ENCODE measurements at places on chromosomes 11 and 22. TPM values are rescaled to one million over a fixed set of nuclear protein-coding genes. Genes with fewer than 3 reads are reported as not detected.

GRCh38 chr11:45045683-45046471 lies 95.2 kb upstream of the TP53I11 start:
- H3K27ac ChIP-seq = no peak overlapping the region
- no peaks in the 10 kb centered on the region for H3K4me1 ChIP-seq
- no peak for DNase-seq
- H3K4me3 ChIP-seq = no peak overlapping the region

The ROBO3 gene
- polyA plus RNA-seq = 2.2 TPM

The NRXN2 gene
- polyA plus RNA-seq = not detected

DNA sequence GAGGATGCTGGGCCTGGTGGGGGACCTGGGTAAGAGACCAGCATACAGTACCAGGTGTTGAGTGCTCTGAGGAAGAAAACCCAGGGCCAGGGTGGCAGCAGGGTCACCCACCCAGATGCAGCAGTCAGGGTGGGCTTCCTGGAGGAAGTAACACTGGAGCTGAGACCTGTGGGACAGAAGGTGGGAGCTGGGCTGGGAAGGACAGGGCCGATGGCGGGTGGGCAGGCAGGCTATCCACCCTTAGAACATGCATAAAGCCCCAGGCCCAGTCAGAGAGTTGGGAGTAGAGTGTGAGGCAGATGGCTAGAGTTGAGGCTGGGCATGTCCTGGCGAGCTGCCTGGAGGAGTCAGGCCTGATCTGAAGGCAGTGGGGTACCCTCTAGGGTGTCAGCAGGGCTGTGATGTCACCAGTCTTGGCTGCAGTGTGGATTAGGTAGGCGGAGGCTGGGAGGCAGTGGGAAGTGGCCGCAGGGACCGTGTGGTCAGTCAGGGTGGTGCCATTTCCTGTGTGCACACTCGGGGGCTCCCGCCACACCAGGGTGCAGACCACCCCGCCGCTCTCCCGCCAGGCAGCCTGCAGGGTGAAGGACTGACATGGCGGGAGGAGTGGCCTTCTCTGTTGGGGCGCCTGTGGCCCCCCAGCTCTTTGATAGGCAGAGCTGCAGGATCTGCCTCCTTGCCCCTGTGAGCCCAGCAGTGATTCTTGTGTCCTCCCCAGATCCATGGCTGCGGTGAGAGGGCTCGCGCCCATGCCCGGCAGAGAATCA lies 35.3 kb downstream of the IGHMBP2 start:
- H3K4me1 ChIP-seq = no peaks in the 10 kb centered on the region
- no peak overlapping the region for H3K27ac ChIP-seq
- H3K27me3 ChIP-seq = no peaks in the 10 kb centered on the region
- H3K36me3 ChIP-seq = peaks cover 15% of the 10 kb centered on the region

GRCh38 chr11:6298605-6299004 lies 21.7 kb downstream of the CAVIN3 start:
- no peaks in the 10 kb centered on the region for H3K4me1 ChIP-seq
- DNase-seq = no peak
- H3K4me3 ChIP-seq = no peak overlapping the region
- no peaks in the 10 kb centered on the region for H3K36me3 ChIP-seq
- H3K27me3 ChIP-seq = no peaks in the 10 kb centered on the region
- H3K27ac ChIP-seq = no peak overlapping the region

GRCh38 chr11:118618115-118618990 lies 10.9 kb downstream of the PHLDB1 start:
- no peaks in the 10 kb centered on the region for H3K36me3 ChIP-seq
- peaks cover 5% of the 10 kb centered on the region for H3K27me3 ChIP-seq
- no peak overlapping the region for H3K27ac ChIP-seq
- H3K4me1 ChIP-seq = peaks cover 8% of the 10 kb centered on the region
- DNase-seq = no peak

The APOA5 gene
- polyA plus RNA-seq = not detected

The SAA4 gene
- polyA plus RNA-seq = not detected

The DBX1 gene
- polyA plus RNA-seq = not detected
